ENCODE measurements at places on chromosomes 12 and 14. TPM values are rescaled to one million over a fixed set of nuclear protein-coding genes. Genes with fewer than 3 reads are reported as not detected.

DIO2 gene
- polyA plus RNA-seq = 0.35 TPM

LTB4R gene
- 5.7 TPM for polyA plus RNA-seq

KCNC2 gene
- polyA plus RNA-seq = 0.96 TPM

SERPINA5 gene
- 12.8 TPM for polyA plus RNA-seq

AQP5 gene
- 1.4 TPM for polyA plus RNA-seq

MAP3K9 gene
- polyA plus RNA-seq = 5.4 TPM

GPR65 gene
- 0.34 TPM for polyA plus RNA-seq

RCOR1 gene
- polyA plus RNA-seq = 32.7 TPM

BMAL2 gene
- 6.6 TPM for polyA plus RNA-seq

TEX22 gene
- polyA plus RNA-seq = 2.6 TPM

KRT76 gene
- not detected for polyA plus RNA-seq

SMOC1 gene
- 2.5 TPM for polyA plus RNA-seq

RNASE2 gene
- polyA plus RNA-seq = 2.5 TPM

AQP6 gene
- polyA plus RNA-seq = 15.4 TPM

KRT72 gene
- polyA plus RNA-seq = 0.04 TPM

OTX2 gene
- not detected for polyA plus RNA-seq

DBX2 gene
- 0.10 TPM for polyA plus RNA-seq

MYH6 gene
- polyA plus RNA-seq = 0.17 TPM

AKAP5 gene
- polyA plus RNA-seq = 5.9 TPM

BMP4 gene
- 54.4 TPM for polyA plus RNA-seq

MMP19 gene
- 0.61 TPM for polyA plus RNA-seq

SLC5A8 gene
- polyA plus RNA-seq = 36.5 TPM

PZP gene
- 0.30 TPM for polyA plus RNA-seq

LIN52 gene
- polyA plus RNA-seq = 15.1 TPM

HOMEZ gene
- polyA plus RNA-seq = 28.5 TPM

SERPINA6 gene
- 7.9 TPM for polyA plus RNA-seq

MYF5 gene
- polyA plus RNA-seq = 0.10 TPM

SARNP gene
- polyA plus RNA-seq = 112 TPM

INHBC gene
- polyA plus RNA-seq = 0.26 TPM

KICS2 gene
- polyA plus RNA-seq = 6.3 TPM

SLC16A7 gene
- 3.2 TPM for polyA plus RNA-seq

SIX1 gene
- 9.9 TPM for polyA plus RNA-seq

LGR5 gene
- polyA plus RNA-seq = 23.0 TPM

ARF3 gene
- 138 TPM for polyA plus RNA-seq

NOVA1 gene
- polyA plus RNA-seq = 20.5 TPM

PPP4R4 gene
- polyA plus RNA-seq = 0.38 TPM

SNRPF gene
- polyA plus RNA-seq = 84.8 TPM

TMCC3 gene
- polyA plus RNA-seq = 39.5 TPM

KRT77 gene
- not detected for polyA plus RNA-seq

LAG3 gene
- polyA plus RNA-seq = 1.4 TPM

CCDC197 gene
- polyA plus RNA-seq = not detected

All from renal pelvis (tissue), 12 donors.